ENCODE measurements at places on chromosomes 2 and 18.

- DNase-seq = no peak
These were observed 47.5 kb downstream of the ZFP36L2 start for GRCh38 chr2:43178602-43179542.

- DNase-seq = no peak
These were observed 34.3 kb downstream of the LCLAT1 start for GRCh38 chr2:30481323-30481800.

DNA sequence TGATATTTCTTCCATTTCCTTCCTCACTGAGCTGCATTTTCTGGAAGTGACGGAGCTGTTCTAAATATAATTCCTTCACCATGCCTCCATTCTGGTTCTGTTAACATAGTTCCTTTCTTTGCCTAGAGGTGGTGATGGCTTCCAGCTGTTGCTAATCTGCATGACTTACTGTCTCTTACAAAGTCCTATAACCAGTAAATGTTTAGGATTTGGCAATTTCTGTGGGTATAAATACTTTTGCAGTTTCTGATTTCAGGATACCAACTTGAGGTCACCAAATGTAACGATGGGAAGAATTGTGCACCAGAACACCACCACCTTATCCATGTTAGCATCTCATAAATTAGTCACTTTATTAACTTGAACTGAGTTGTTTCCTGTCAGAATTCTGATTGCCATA is 101.7 kb upstream of the FN1 start:
- DNase-seq = no peak

DNA sequence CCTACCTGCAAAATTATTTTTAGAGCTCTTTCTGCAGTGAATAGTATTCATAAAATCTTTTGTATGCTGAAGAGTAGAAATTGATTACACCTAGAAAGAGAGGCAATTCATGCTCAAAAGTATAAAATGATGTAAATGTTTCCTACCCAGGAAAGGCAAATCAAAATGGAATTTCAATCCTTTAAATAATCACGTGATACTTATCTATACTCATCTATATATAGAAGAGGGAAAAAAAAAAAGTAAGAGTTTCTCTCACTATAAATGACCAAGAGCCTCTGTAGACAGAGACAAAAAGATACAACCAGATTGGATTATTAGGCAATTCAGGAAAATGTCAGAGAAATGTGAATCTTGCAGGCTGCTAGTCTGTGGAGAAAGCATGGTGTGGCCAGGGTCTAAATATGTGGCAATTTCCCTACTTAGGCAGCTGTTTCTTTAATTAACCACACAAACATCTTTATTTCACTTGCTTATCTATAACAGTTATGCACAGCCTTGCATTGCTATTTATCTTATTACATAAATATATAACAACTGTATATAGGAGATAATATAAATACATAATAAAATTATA is 39.5 kb downstream of the METTL8 start:
- DNase-seq = no peak

Measured in activated T-helper 9 cell treated with anti-CD3 and anti-CD28 coated beads, Interleukin-2, amount 50 U/mL, for 16 hours (primary cell).